Mesothelial cell of epicardium (in vitro differentiated cells): ENCODE measurements at places on chromosomes 13 and 19. TPM values are rescaled to one million over a fixed set of nuclear protein-coding genes. Genes with fewer than 3 reads are reported as not detected.

Gene GATAD2A
- 112 to 113 TPM (median 113 TPM) in 3 replicates for total RNA-seq

Gene DCLK1
- 21.7 to 23.1 TPM (median 22.6 TPM) in 3 replicates for total RNA-seq

Gene WTIP
- 42.3 to 45.9 TPM (median 42.5 TPM) in 3 replicates for total RNA-seq

Gene ZNF415
- 13.1 to 15.6 TPM (median 13.8 TPM) in 3 replicates for total RNA-seq

Gene MCEMP1
- total RNA-seq, result not detected in 3 replicates

Gene KIR3DL1
- not detected in 3 replicates for total RNA-seq

Gene ZNF552
- 15.5 to 19.2 TPM (median 16.8 TPM) in 3 replicates for total RNA-seq

Gene SRRM5
- 0.36 to 0.63 TPM (median 0.58 TPM) in 3 replicates for total RNA-seq

Gene APC2
- 2.3 to 2.8 TPM (median 2.4 TPM) in 3 replicates for total RNA-seq

Gene DMKN
- 161 to 172 TPM (median 171 TPM) in 3 replicates for total RNA-seq

Gene GPR12
- not detected in 3 replicates for total RNA-seq

Gene PLIN3
- total RNA-seq, result 49.6 to 55.6 TPM (median 52.9 TPM) in 3 replicates

DNA sequence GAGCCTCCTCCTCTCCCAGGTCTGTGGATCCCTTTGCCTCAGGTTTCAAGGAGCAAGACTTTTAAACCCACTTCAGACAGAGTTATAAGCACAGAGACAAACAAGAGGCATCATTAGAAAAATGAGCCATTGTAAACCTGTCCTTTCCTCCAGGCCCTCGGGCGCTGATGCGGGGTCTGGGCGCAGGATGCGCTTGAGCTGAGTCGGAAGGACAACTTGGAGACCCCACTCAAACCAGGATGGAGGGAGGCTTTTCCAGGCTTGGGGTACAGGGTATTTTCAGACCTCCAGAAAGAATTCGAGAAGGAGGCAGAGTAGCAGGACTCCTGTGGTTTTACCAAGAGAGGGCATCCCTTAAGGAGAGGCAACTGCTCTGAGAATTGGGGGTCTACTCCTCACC is 155.6 kb downstream of the NUFIP1 start:
- no peak for DNase-seq

- DNase-seq, result no peak
Measured at GRCh38 chr19:13691569-13692435, 72.5 kb upstream of the MRI1 start.

GRCh38 chr19:1237027-1237659 is 662 bp downstream of the CBARP start:
- DNase-seq, result no peak

DNA sequence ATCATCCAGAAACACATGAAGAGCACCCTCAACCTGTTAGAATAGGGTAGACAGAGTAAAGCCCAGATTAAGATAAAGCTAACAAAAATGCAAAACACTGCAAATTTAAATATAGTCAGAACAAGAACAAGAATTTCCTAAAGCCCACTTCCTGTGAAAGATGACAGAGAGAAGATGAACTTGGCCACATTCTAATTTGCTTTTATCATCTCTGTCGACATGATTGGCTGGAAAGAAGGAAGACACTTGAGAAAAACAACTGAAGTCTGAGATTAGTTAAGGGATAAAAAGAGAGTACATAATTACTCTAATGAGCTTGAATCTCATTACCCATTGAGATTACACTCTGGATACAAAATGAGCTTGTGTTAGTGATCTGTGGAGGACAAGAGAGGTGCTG is 537.6 kb downstream of the KLF5 start:
- DNase-seq, result no peak

DNA sequence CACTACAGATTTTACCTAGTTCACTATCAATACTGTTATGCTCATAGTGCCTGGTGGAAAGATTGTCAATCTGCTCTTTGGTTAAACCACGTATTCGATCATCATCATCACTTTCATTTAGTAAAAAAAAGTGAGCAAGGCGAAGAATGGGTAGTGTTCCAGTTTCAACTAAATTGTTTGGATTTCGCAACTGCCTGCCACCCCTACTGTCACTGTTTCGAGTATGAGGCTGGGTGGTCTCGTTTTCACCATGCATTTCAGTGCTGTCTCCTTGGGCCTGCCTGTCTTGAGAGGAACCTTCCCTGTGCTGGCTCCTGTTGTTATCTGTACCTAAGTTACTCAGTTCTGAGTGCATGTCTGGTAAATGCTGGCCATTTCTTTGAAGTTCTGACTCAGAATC is 8.1 kb downstream of the RNF6 start:
- no peak for DNase-seq

GRCh38 chr13:40017662-40018262 is 362.3 kb downstream of the COG6 start:
- DNase-seq, result no peak

- DNase-seq, result no peak
Measured at GRCh38 chr19:31269425-31270127, 79.7 kb downstream of the TSHZ3 start.

DNA sequence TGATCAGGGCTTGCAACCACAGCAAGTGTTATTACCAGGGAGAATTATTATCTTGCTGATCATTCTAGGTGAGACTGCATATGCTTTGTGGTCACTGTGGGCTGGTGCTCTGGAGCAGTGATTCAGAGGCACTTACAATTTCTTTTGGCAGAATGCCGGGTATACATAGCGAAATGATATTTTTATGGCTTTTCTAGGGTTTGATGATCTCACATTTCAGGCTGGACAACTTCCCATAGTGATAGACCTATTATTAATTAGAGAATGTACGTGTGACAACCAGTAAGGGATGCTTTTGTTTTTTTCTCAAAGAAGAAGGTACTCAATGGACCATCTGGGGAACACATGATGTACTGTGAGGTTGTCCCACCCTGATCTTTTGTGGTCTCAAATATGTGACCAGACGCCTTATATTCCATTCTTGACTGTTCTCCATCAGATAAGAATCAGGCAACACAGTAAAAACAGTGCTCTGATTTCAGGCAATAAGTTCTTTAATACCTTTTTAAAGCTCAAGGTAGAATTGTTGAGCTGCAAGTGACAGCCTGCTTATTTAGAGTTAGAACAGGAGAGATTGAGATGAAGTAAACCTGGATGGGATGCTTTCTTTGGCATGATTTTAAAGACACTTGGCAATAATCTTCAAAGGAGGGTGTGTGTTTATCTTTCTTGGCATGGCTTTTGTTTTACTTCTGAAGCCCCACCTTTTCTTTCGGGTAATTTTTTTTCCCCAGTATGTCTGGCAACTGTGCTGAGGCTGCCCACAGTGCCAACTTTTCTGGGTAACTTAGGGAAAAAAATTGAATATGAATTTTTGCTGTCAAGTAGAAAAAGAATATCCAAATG is 27.4 kb upstream of the SCEL start:
- DNase-seq, result no peak

DNA sequence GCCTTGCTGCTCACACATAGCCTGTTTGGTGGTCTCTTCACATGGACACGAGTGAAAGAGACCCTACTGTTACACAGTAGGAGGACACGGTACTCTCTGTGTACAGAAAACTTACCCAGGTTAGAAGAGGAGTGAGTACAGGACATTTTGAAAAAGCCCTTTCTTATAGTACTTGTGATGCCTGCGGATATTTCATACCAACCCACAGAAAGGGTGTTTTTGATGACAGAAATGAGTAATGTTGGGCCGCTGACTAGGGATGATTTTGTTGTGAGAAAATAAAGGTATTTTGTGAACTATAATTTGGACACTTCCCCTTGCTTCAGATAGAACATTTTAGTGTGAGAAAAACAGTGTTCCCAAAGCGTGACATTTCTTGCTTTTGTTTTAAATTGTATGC is 18.2 kb downstream of the NUDT15 start:
- no peak for DNase-seq

- DNase-seq, result no peak
Measured at GRCh38 chr19:44792281-44792680, 14.6 kb downstream of the CBLC start.

- DNase-seq, result no peak
Measured at GRCh38 chr13:28358708-28359107, 136.2 kb downstream of the FLT1 start.

- no peak for DNase-seq
Measured at GRCh38 chr19:2060884-2061494, 9.9 kb upstream of the MKNK2 start.

GRCh38 chr13:99275093-99275469 is 16.9 kb upstream of the GPR18 start:
- DNase-seq, result no peak

DNA sequence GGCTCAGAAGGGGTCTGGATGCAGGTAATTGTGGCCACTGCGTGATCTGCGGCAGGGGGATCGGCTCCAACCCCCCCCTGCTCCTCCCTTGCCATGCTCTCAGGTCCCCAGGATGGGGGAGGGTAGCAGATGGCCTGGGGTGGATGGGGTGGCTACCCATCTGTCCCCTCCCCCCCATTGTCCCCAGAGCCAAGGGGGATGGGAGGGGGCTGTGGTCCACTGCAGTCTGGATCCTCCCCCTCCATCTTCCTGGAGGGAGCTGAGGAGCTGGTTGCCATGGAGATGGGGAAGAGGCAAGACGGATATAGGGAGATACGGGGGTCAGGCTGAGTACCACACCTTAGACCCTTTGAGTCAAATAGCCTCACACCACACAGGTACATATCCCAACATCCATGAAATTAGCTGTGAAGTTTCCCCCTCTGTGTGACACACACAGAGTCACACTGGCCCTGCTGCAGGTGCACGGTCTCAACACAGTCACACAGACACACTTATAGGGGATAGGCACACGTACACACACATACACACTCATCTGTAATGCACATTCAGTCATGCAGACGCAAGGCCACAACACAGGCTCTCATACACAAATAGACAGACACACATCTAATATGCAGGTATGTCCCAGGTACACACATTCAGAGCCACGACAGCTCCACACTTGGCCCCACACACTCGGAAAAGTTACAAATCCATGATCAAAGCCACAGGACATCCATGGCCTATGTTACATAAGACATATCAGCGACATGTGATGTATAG is 1.8 kb upstream of the NOVA2 start:
- no peak for DNase-seq

DNA sequence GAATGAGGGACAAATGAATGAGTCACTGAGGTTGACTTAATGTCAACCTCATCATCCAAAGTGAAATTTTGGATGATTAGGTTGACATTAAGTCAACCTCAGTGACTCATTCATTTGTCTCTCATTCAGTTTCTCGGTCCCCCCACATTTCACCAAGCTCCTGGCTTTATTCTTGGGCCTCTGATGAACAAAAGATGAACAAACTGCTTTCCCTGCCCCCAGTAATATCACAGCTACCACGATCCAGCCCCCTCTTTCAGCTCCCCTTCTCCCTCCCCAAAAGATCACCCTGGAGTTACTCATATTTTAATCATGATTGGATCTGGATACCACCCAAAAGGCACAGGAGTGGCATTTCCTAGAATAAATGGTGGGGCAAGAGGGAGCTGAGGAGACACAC is 10.8 kb downstream of the CEACAM18 start:
- no peak for DNase-seq

- no peak for DNase-seq
Measured at GRCh38 chr13:108923386-108924047, 294.1 kb downstream of the MYO16 start.

- DNase-seq, result peak; percentile 71
Measured at GRCh38 chr19:58059003-58059670, at the start of gene ZNF135. Gene ZNF135 (plus strand): TSS chr19:58059282. CDS start chr19:58060003, 721 bp downstream.

GRCh38 chr19:17302391-17303166 is 646 bp downstream of the ABHD8 start:
- DNase-seq, result peak; percentile 49

GRCh38 chr13:62337109-62337880 is 921.6 kb upstream of the PCDH20 start:
- DNase-seq, result no peak

DNA sequence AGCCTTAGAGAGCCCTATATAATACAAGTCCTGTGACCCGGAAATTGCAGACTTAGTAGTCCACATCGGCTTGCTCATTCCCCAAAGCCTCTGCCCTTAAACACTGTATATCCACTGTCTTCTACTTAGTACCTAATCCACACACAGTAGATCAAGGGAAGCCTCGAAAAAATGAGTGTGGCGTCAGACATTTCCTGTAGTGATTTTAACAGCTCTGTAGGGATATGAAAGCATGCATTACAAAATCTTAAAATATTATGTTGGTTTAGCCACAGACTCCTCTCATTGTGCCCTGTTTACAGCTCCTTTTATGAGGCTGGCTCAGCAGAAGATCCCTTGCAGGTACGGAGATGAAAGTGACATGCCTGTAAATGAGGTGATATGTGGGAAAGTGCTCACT is 416.3 kb downstream of the LIG4 start:
- no peak for DNase-seq

DNA sequence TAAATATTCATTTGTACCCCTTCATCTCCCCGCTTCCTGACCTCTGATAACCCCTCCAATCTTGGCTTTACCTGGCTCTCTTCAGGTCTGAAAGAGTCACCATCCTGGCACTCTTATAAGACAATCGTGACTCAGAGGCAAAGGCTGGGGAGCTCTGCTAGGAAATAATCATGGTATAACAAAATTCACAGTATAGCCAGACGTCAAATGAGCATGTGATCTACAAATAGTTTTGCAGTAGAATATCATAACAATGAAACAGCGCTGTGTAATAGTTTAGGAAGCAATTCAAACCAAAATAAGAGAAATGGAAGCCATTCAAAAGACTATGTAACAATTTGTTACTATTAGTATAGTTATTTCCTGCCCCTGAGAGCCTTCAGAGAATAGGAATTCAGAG is 34.2 kb downstream of the RXFP2 start:
- DNase-seq, result no peak

- DNase-seq, result no peak
Measured at GRCh38 chr13:26230703-26231102, 8.6 kb upstream of the RNF6 start.

- DNase-seq, result no peak
Measured at GRCh38 chr13:106774621-106775020, 206.7 kb upstream of the ARGLU1 start.

GRCh38 chr19:41928754-41929535 is 696 bp upstream of the ERFL start:
- DNase-seq, result no peak

- DNase-seq, result no peak
Measured at GRCh38 chr19:8224394-8225145, 15.4 kb downstream of the CERS4 start.
